ENCODE measurements at places on chromosomes 6 and 20.

DNA sequence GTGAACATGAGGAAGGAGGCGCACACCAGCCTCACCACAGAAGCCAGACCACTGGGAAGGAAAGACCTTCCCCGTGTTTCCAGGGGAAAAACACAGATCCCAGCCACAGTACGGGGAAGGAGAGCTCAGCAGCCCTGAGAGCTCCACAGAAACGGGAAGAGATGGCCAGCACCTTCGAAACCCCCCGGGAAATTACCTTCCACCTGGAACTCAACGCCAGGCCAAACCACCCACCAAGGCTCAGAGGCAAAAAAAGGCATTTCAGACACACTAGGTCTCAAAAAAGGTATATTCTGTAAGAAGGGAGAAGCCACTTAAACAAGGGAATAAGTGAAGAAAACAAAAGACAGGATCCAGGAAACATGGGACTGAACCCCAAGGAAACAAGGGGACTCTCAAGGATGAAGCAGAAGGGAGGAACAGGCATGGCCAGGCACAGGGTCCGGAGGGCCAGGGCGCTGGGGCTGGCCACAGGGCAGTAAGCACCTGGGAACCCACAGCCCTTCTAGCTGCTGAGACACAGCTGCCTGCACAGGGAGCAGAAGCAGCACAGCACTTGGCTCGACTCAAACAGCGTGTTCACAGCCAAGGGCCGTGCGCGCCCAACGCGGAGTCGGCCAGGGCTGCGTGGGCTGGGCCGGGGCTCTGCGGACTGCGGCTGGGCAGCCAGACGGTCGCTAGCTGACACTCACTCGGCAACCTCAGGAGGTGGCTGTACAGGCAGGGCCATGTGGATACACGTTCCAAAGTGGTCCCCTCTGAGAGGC, 44.6 kb downstream of the TAF4 start:
- no peak for DNase-seq

- no peak for DNase-seq
Observed at GRCh38 chr20:23536328-23536974, 31.8 kb downstream of the CST9L start.

DNA sequence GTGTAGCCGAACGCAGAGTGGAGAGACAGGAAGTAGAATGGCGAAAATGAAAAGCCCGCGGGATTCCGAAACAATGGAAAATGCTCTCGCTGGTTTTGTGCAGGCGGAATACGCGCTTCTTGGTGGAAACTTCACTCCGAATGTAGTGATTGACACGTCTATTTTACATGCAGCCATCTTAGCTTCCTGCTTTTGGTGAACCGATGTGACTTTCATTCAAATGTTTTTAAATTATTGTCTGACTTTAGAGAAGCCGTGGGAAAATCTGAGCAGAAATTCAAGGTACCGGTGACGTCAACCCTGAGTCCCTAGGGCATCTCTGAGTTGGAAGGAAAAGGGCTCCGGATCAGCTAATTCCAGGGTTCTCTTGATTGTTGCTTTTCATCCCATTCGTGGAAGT, 11.4 kb downstream of the GPX5 start:
- DNase-seq = no peak

DNA sequence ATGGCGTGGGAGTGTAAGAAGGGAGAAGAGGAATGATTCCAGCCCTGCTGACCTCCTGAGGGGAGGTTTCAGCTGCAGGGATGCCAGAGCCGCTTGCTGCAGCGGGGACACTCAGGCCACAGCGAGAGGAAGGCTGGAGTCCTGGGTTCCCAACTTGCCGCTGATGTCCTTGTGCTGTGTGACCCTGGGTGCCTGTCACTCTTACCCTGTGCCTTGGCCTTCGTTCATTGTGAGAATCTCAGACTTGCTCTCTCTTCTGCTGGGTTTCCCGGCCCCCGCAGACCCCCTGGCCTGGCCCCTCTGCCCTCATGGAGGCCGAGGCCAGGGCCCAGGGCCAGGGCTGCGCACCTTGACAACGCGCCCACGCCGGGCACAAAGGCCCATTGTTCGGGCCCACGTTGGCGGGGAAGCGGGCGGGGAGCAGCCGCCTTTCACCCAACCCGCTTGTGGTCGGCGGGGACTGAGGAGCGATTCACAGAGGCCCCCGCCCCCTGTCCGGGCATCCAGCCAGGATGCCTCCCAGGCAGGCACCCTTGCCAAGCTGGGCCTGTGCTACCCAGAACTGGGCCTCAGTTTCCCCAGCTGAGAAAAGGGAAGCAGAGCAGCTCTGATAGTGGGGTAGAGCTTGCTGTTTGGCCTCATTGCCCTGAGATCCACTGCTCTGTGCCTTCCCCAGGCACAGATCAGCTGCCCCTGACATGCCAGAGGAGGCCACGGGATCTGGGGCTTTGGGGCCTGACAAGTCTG, 52.4 kb downstream of the CEBPB start:
- DNase-seq = no peak

DNA sequence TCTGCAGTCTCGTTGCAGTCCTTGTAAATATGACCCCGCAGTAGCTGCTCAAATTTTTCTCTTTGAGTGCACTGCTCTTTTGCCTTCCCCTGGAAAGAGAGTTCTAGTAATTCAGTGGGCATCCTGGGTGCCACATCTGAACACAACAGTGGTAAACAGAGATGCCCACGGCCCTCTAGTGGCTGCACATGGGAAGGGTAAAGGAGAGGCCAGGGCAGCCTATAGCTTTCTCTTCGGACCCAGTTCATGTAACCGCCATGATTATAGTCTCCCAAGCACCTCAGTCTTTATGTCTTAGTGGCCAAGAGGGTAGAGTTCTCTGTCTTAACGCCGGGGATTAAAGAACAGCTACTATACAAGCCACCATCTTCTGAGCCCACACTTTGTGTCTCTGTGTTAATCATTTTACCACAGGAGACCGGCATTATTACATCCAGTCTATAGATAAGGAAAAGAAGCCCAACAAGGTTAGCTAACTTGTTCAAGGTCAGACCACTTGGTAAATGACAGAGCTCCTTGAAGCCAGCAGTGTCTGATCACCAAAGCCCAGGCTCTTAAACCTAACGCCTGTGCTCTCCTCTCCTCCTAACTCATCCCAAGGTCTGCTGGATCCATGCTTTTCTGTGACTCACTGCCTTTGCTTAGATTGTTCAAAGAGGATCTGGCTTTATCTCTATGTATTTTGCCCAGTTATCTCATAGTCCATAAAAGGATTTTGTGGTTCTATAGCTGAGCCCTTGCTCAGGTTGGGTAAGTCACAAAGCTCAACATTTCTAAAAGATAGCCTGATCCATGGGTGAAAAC, 81.8 kb downstream of the ISM1 start:
- DNase-seq = no peak

DNA sequence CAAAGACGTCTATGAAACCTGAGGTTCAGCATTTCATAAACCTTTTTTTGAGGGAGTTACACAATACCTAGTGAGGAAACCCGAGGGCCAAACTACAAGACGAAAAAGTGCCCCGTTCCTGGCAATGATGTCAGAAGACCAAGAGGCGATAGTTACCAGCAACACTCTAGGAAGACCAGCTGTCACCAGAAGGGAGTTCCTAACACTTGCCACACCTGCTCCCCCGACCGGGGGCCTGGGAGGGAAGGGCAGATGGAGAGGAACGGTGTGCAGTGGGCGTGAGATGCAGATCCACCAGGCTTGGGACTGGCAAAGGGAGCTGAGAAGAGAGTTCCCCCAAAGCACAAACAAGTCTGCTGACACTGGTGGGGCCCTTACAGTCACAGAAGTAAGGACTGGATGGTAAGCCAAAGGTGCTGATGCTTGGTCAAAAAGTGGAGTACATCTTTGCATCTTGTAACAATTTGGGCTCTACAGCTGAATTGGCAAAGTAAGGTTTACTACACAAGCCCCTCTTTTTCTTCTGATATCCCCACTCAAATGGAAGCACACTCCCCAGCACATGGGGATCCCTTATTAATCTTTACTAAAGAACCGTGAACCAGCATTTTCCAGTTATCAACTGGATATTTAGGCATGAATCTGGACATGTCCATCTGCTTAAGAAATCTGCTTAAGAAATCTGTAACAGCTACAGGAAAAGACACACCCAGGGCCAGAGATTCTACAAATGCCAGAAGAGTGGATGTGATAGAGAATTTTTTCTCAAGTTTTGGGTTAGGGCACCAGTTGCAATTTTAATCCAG, 38.5 kb downstream of the PANK2 start:
- no peak for DNase-seq

GRCh38 chr6:163019926-163020325, 292.2 kb downstream of the PACRG start:
- DNase-seq = no peak

- no peak for DNase-seq
Observed at GRCh38 chr6:160273196-160273595, 14.6 kb upstream of the SLC22A2 start.

- DNase-seq = no peak
Observed at GRCh38 chr6:105321728-105322127, 81.2 kb downstream of the PREP start.

DNA sequence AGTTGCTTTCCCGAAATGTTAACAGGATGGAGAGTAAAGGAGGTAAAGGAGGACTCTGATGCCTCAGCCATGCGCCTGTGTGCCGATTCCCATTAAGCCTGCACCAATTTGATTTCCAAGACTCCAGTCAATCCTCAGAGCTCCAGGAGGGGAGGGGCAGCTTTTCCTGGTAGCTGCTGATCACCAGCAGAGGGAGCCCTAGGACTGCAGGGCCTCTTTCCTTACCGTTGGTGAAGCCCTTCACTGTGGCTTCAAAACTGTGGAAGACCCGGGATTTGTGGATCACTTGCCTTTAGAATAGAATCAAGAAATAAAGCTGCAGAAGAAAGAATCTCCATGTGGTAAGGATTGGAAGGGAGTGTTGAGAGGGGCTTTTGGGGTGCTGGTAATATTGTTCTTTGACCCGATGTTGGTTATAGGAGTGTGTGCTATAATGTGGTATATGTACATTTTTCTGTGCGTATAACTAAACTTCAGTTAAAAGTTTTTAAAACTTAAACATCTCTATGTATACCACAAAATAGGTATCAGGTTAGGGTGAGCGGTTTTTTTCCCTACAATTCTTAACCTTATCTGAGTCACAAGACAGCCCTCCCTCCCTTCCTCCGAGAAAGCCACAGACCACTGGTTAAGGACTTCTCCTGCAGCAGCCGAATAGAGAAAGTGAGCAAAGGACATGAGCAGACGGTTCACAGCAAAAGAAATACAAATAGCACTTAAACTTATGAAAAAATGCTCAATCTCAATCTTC, 6.9 kb upstream of the OSER1 start:
- DNase-seq = no peak

- no peak for DNase-seq
Observed at GRCh38 chr6:108592371-108593337, 31.9 kb downstream of the FOXO3 start.

GRCh38 chr20:36861875-36862801, 13.8 kb upstream of the TLDC2 start:
- DNase-seq = peak; percentile 87

- no peak for DNase-seq
Observed at GRCh38 chr20:42319252-42320013, 701.3 kb upstream of the CHD6 start.

DNA sequence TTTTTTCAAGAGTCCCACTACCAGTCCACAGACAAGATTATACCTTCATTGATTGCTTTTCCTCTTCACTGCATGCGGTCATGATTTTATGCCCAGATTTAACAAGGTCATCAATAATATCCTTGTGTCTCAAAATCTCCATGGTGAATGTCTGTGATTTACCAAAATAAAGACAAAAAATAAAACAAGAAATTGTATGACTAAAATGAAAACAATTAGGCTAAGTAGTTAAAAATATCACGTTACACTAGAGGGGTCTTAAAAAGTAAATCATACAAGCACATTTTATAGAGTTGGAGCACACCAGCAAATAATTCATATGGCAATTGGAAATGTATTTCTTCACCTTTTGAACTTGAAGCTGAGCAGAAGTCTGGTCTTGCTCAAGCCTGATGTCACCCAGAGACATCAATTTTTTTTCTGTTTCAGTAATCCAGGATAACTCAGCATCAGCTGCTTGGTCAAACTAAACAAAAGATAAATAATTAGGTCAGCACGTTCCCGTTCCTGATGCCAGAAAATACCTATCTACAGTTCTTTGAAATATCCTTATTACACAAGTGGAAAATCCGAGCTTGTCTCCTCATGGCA, 125.4 kb downstream of the DST start:
- DNase-seq = no peak

GRCh38 chr6:17562636-17563035, 37.5 kb upstream of the FAM8A1 start:
- DNase-seq = no peak

- DNase-seq = no peak
Observed at GRCh38 chr6:18985996-18986395, 598.8 kb downstream of the RNF144B start.

DNA sequence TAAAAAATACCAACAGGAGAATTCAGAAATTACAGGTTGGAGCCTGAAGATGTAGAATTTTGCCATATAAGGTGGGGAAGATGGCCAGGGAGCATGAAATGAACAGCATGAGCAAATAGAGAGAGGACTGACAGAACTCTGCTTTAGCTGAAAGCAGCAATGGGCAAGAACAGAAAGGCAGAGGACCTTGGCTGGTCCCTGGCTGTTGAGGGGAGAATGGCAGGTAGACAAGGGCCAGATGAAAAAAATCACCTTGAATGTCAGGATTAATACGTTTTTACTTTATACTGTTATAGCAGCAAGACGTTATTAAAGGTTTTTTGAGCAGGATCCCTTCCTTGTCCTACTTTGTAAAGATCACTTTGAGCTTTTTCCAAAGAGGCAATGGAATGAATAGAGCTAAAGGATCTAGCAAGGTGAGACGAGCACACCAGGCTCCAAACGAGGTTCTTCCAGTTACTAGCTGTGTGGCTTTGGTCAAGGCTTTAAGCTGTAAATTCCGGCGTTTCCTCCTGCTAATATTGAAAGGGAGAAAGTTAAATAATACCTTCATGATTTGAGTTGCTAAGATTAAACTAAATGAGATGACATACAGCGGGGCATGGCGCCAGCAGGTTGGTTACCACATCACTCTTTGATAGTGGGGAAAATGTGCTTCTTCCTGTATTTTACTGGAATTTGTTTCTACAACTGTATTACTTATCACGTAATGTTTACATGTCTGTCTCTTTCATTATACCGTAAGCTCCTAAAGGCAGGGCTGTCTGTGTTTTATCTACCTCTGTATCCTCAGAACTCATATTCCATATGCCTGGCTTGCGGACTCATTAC, 776 bp downstream of the PPIL1 start:
- DNase-seq = no peak

DNA sequence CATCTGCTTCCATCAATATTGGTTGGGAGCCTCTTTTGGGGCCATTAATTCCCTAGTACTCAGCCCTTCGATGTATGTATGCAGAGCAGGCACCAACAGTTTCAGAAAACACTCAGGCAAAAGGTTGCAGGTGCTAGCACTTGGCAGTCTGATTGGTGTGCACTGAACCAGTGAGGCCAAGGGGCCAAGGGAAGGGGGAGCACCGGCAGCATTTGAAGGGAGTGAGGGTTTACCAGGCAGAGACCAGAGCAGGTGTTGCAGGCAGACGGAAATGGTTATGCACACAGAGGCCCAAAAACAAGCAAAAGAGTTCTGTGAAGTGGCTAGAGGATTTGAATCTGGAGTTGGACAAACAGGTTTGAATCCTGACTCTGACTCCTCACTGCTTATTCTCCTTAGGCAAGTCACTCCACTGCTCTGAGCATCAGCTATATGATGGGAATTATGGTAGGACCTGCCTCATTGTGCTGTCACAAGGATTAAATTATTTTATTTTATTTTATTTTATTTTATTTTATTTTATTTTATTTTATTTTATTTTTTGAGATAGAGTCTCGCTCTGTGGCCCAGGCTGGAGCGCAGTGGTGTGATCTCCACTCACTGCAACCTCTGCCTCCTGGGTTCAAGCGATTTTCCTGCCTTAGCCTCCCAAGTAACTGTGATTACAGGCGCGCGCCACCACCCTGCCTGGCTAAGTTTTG, 58.1 kb upstream of the SHLD1 start:
- DNase-seq = no peak

GRCh38 chr6:106508834-106509233, 120.5 kb downstream of the RTN4IP1 start:
- no peak for DNase-seq

Data from HS-5 (cell line).